ENCODE measurements at places on chromosomes 1 and 21.

DNA sequence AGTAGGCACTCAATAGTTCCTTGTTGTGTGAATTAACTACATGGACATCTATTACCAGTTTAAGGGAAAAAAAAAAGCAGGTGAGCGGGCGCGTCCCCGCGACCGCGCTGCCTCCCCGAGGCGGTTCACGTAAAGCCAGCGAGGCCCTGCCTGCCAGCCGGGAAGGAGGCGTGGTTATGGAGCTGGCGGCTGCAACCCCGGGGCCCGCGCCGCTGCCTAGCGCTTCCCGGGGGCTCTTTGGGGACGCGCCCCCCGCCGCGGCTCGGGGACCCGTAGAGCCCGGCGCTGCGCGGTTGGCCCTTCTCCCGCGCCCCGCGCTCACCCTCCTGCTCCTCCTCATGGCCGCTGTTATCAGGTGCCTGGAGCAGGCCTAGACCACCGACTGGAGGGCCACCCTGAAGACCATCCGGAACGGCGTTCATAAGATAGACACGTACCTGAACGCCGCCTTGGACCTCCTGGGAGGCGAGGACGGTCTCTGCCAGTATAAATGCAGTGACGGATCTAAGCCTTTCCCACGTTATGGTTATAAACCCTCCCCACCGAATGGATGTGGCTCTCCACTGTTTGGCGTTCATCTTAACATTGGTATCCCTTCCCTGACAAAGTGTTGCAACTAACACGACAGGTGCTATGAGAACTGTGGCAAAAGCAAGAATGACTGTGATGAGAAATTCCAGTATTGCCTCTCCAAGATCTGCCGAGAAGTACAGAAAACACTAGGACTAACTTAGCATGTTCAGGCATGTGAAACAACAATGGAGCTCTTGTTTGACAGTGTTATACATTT lies 2.6 kb upstream of the CC2D1B start:
- DNase-seq = no peak

DNA sequence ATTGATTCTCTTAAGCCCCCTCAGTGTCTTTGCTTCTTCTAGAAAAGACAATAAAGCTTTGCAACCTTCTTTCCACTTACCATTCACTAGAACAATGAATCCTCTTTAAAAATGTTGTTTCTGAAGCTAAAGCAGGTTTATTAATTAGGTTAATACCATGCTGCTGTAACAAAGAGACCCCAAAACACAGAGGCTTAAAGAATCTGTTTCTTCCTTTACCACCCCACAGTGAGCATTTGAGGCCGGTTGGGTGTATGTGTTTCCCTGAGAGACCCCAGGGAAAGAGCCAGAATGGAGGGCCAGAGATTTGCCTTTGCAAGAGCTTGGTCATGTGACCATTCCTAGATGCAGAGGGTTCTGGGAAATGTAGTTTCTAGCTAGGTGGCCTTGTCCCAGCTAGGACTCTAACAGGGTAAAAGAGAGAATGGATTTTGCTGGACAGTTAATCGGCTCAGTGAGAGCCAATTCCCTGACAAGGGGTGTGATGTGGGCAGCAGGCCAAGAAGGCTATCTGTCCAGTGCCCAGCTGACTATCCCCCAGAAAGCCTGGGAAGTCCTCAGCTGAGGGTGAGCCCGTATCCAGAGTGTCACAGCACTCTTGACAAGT lies 191.8 kb upstream of the TMEM51 start:
- no peak for DNase-seq

GRCh38 chr21:38958940-38959691 lies 153.4 kb downstream of the ETS2 start:
- DNase-seq = peak; percentile 2

GRCh38 chr1:150477320-150477719 lies 9.9 kb upstream of the TARS2 start:
- no peak for DNase-seq

DNA sequence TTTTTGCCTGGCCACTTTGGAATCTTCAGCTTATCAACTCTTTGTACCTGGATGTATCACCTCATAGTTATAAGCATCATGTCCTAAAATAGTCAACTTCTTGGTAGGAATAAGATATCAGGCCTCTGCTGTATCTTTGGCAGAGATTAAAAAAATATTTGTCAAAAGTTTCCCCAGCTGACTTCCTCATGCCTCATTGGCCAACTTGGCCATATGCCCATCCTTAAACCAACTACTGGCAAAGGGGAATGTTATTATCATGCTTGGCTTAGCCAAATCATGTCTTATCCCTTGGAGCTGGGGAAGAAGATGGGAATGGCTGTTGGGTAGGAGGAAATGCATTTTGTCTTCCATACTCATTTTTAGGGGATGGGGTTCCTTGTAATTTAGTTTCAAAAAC lies 23.4 kb downstream of the NFASC start:
- DNase-seq = no peak

- peak; percentile 56 for DNase-seq
Observed at GRCh38 chr1:157849229-157849875, 7.7 kb upstream of the CD5L start.

GRCh38 chr1:190858140-190858539 lies 380.5 kb upstream of the BRINP3 start:
- no peak for DNase-seq

- no peak for DNase-seq
Observed at GRCh38 chr21:24200052-24200451, 1407.2 kb downstream of the MRPL39 start.

DNA sequence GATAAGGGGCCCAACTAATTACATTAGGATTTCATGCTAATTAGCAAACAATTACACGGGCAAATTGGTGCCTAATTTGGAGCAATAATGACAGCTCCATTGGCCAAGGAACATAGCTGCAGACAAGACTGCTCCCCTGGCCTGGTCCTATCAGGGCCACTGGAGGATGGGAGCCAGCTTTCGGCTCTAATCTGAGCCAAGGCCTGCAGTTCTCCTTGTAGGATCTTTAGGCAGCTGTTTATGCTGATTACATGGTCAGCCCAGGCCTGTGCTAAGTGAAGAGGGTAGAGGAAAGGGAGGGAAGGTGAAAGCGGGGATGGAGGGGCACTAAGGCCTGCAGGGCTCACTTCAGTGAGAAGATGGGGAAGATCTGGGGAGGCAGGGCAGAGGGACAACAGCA lies 12.4 kb upstream of the ADGRB2 start:
- no peak for DNase-seq

GRCh38 chr1:143625886-143626285 lies 345.9 kb downstream of the FAM72C start:
- DNase-seq = peak; percentile 61

DNA sequence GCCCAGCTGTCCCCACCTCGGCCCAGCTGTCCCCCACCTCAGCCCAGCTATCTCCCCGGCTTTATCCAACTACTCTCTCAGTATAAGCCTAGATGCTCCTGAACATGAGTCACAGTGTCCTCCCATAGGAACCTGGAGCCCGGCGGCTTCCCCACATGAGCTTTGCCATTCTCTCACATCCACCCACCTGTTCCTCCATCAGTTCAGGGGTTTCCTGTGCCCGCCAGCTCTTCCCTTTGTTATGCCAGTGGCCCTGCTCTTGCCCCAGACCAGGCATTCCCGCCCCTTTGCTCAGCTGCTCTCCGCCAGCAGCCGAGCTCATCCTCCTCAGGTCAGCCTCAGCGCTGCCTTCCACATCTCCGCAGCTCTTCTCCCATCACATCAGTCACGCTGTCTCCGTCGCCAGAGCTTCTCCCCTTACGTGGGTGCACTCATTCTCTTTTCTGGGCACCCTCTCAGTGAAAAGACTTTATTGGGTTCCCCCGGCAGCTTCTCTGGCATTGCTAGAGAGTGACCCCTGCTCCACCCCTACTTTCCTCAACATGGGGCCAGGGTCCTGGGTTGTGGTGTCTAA lies 89.5 kb upstream of the CSF3R start:
- no peak for DNase-seq

GRCh38 chr1:237717106-237717505 lies 173.6 kb downstream of the ZP4 start:
- no peak for DNase-seq

GRCh38 chr1:10509809-10510509 lies 35.2 kb downstream of the PEX14 start:
- no peak for DNase-seq

DNA sequence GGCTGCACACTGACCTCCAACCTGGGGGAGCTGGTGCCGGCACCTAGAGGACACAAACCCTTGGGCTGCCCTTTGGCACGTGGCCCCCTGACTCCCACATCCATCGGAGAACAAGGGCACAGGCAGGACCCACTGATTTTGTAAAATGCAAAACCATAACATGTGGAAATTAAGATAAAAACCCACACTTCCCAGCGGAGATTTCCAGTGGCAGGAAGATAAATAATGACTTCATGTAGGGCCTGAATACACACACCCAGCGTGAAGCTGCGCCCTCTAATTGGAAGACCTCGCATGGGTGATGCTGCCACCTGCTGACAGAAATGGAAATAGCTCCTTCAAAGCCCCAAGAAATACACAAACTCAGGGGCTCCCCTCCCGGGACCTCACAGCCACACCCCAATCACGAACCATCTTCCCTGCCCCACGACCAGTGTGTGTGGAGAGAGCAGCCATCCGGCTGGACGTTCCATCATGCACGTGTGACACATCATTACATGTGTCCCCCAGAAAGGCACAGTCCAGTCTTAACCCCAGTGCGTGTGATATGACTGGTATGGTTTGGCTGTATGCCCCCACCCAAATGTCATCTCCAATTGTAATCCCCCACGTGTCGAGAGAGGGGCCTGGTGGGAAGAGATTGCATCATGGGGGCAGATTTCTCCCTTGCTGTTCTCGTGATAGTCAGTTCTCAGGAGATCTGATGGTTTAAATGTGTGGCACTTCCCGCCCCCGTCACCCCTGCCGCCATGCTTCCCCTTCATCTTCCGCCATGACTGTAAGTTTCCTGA lies 5.7 kb upstream of the TPRG1L start:
- DNase-seq = peak; percentile 87

GRCh38 chr1:174953285-174954072 lies 46.3 kb upstream of the CACYBP start:
- DNase-seq = no peak

GRCh38 chr1:30507401-30508174 lies 215.8 kb downstream of the MATN1 start:
- DNase-seq = no peak

DNA sequence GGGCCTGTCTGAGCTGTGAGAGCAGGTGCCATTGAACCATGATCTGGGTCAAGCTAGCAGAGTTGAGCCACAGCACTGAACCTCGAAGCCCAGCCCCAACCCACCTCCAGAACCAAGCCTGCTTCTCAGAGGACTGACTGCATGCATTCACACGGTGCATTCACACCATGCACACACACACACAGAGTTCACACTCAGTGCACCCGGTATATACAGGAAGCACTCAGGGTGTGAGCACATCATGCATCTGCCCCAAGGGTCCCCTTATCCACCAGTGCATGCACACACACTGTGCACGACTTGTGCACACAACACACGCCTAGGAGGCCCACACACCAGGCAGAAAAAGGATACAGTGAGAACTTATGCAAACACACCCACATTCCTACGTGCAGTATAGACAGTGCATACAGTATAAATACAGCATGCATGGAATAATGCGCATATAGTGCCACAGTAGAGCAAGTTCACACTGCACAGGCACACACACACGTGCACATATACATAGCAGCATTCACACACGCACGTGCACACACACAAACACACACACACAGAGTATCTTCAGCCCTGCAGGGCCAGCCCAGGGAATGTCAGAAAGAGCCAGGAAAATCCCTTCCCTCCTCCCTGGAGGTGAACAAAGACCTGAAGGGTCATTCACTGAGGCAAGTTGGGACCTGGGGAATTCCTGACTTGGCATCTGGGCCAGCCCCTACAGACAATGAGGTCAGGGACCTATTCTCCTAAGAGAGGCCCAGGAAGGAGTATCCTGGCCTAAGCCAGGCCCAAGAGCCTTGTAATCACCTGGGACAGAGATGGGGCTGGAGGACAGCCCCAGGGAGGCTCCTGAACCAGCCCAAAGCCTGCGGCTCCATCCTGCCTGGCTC lies 42.1 kb downstream of the CAMK2N1 start:
- no peak for DNase-seq

DNA sequence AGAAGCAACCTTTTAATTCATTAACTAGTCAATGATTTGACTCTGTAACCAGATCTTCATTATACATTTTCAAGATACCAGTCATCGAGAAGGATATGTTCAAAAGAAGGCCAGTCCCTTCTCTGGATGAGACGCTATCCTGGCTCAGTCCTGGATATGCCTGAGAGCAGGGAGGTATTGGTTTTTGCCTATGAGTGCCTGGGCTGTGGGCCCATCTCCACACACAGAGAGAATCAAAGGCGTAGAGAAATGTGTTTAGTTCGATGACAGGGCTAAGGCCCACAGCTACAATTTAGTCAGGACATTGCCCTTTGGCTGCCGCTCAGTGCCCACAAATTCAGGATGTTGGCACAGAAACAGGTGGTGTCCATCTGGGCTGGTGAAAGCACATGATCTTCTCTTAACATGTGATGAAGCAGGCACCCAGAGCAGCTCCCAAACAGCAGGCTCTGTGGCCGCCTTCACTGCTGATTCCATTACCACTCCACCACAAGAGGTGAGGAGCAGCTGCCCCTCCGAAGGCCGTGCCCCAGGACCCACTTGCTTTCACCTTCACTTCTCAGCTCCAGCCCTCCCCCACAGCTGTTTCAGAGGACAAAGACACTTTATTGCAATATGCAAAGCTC lies 24.7 kb downstream of the ACKR1 start:
- no peak for DNase-seq

GRCh38 chr1:245108246-245108645 lies 46.5 kb upstream of the KIF26B start:
- DNase-seq = peak; percentile 41

- DNase-seq = no peak
Observed at GRCh38 chr1:156435545-156436140, 64.9 kb downstream of the MEF2D start.

DNA sequence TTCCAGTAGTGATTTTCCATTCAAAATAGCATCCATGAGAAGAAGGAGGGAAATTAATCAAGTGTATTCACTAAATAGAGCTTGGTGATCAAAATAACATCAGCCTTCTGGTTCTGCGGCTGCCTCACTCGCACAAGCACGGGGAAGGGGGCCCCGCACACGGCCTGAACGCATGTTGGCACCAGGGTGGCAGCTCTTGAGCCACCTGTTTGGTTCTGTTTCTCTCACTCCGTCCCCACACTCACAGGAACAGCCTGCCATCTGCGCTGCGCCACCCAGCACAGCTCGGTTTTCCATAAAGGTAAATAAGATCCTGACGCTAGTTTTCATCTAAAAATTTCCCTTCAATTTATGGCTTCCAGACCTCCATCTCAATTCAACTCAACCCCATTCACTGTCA lies 49.4 kb downstream of the TIAM1 start:
- DNase-seq = no peak

DNA sequence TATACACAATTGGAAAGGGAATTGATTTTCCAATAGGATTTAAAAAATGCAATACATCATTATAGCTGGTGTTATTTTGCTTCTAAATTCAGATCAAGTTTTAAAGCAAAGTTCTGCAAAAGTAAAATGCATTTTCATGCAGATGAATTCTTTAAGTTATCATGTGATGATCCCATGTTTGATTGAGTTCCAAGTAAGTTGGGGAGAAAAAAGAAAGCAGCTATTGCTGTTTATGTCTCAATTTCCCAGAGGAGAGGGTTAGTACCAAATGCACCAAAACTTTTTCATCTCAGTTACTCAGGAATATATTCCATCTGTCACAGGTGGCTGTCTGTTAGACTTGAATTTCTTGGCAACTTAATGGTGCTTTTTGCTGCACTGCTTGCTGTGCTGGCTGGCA lies 29.7 kb downstream of the HSPA13 start:
- no peak for DNase-seq

- peak; percentile 66 for DNase-seq
Observed at GRCh38 chr1:94418664-94419655, 771 bp downstream of the ABCD3 start.

Measured in pons (tissue), 1 donor.